ENCODE measurements at places on chromosomes 4 and X.

DNA sequence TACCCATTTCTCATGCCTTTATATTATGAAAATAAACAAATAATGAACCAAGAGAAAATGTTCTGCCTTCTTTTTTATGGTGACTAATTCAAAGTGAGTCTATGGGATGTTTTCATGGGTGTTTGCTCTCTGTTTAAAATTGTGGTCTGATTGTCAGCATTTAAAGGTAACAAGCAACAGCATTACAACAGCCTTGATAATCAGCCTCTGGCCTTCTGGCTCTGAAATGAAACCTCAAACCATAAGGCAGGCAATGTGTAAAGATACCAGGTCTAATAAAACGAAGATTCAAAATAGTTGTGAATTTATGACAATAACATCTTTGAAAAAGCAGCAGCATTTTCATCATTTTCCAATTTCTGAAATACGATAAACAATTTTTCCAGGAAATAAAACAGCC is 63.7 kb downstream of the FAM13A start:
- no peak for DNase-seq

GRCh38 chr4:31100536-31100935 is 380.4 kb downstream of the PCDH7 start:
- no peak for DNase-seq

DNA sequence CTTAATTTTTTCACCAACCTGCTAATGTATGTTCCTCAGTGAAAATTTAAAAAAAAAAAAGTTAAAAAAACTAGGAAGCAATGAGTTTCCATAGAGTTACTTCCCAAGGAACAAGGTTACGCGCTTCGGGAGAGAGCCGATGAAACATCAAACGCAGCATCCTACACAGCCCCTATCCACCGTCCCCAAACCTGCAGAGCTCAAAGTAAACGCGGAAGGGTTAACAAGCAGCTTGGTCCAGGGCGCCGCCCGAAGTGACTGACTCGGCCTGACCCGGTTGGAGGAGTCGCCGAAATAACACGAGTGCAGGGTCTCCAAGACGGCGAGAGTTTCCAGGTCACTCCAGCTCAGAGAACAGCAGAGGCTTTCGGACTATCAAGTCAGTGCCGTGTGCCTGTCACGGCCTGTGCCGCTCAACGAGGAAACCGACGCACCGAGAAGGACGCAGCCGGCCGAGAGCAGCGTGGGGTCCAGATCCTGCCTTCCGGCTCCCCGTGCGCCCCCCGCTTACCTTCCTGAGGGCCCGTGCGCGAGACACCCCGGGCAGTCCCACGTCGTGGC is 512 bp downstream of the NOP14 start:
- DNase-seq: peak; percentile 74

DNA sequence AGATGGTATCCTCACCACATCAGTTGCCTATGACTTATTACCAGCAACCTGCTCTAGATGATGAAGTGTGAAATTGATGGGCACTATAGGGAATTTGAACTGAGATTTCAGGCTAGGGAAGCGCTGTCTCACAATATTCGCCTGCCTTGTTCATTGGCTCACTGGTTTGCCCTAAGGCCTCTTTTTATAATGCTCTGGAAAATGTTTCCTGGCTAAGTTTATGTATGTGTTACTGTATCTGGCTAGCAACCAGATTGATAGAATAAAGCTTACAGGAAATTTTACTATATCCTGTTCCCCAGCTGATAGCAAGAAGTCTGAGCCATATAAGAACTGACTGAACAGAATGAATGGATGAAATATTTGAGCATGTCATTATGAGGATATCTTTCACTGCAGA is 71.6 kb downstream of the GSTCD start:
- DNase-seq: no peak

Data from right forelimb (tissue), 1 donor.